ENCODE measurements at places on chromosomes 5 and 9. TPM values are rescaled to one million over a fixed set of nuclear protein-coding genes. Genes with fewer than 3 reads are reported as not detected.
A peak's percentile ranks its signal among the peaks of the same experiment; 100 is the strongest.

GRCh38 chr5:9775339-9775738, 145.2 kb upstream of the TAS2R1 start:
- no peaks in the 10 kb centered on the region for H3K36me3 ChIP-seq
- peaks cover 3% of the 10 kb centered on the region for H3K4me1 ChIP-seq
- H3K27ac ChIP-seq = no peak overlapping the region
- H3K27me3 ChIP-seq = no peaks in the 10 kb centered on the region
- no peak overlapping the region for H3K4me3 ChIP-seq

Gene TAF11L10
- not detected for total RNA-seq

DNA sequence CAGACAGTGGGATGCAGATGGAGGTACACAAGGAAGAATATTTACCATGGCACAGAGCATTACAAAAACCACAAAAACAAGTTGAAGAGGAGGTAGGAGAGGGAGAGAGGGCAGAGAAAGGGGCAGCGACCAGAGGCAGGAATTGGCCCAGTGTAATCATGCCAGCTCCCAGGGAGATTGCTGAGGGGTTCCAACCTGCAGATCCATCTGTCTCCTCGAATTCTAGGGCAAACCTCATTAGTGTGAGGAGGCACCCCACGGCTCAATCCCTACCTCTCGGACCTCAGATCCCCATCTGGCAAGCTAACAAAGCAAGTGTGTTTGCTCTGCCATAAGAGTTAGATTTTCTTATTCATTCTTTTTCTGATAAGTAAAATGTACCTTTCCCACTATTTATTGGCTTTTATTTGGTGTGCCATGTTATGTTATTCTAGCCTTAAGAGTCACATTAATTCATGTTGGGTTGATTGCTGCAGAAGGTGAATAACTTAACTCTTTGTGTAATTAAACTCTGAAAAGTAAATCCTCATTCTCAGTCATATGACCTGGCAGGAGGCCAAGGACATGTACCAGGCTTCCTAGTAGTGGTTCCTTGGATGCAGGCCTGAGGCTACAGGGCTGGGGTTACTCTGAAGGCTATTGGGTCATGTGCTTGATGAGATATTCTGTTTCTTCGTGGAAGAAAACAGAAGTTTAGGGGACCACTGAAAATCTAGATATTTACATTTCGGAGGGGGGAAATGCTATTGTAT, 315.2 kb upstream of the ATP10B start:
- H3K36me3 ChIP-seq = no peaks in the 10 kb centered on the region
- no peaks in the 10 kb centered on the region for H3K4me1 ChIP-seq
- H3K27me3 ChIP-seq = no peaks in the 10 kb centered on the region
- no peak for DNase-seq
- no peak overlapping the region for H3K27ac ChIP-seq

DNA sequence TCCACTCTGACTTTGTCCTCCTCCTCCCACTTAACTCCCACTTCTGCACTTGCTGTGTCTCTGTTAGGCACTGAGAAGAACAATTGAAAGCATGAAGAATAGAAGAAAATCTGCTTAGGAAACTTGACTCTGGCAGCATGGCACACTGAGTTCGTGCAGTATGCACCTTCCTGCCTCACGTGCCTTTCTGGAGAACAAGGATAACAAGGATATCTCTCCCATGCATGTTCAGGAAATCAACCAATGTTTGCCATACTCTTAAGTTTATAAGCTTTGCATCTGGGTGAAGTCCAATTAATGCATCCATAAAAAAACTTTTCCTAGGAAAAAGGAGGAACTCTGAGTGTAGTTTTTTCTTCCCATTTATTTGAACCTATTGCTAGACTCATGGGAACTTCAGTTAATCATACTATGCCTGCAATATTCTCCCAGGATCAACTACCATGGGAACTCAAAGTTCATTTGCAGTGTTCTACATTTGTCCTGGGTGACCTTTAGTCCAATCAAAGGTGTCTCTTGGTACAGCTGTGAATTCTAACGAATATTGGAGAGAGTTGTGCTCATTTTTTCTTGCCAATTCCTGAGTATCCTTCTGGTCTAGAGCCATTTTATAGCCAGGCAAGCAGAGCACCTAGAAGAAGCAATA, 227.0 kb downstream of the ENC1 start:
- no peaks in the 10 kb centered on the region for H3K4me1 ChIP-seq
- DNase-seq = no peak
- H3K27ac ChIP-seq = no peak overlapping the region
- H3K36me3 ChIP-seq = no peaks in the 10 kb centered on the region
- peaks cover 3% of the 10 kb centered on the region for H3K27me3 ChIP-seq
- no peak overlapping the region for H3K4me3 ChIP-seq

GRCh38 chr9:114174876-114175771, 19.8 kb downstream of the COL27A1 start:
- peak overlapping the region; percentile 74 for H3K27ac ChIP-seq
- DNase-seq = peak; percentile 56
- no peaks in the 10 kb centered on the region for H3K27me3 ChIP-seq
- H3K4me3 ChIP-seq = no peak overlapping the region
- H3K4me1 ChIP-seq = peaks cover 44% of the 10 kb centered on the region
- peaks cover 2% of the 10 kb centered on the region for H3K36me3 ChIP-seq

- no peaks in the 10 kb centered on the region for H3K4me1 ChIP-seq
- H3K36me3 ChIP-seq = no peaks in the 10 kb centered on the region
- no peaks in the 10 kb centered on the region for H3K27me3 ChIP-seq
- no peak for DNase-seq
- no peak overlapping the region for H3K27ac ChIP-seq
Measured at GRCh38 chr5:130975299-130975698, 189.8 kb downstream of the HINT1 start.

GRCh38 chr9:113222482-113222841, 1.1 kb downstream of the SLC31A1 start:
- H3K4me1 ChIP-seq = peaks cover 4% of the 10 kb centered on the region
- no peaks in the 10 kb centered on the region for H3K27me3 ChIP-seq
- DNase-seq = peak; percentile 43
- peak overlapping the region; percentile 87 for H3K27ac ChIP-seq
- H3K4me3 ChIP-seq = peak overlapping the region; percentile 96

DNA sequence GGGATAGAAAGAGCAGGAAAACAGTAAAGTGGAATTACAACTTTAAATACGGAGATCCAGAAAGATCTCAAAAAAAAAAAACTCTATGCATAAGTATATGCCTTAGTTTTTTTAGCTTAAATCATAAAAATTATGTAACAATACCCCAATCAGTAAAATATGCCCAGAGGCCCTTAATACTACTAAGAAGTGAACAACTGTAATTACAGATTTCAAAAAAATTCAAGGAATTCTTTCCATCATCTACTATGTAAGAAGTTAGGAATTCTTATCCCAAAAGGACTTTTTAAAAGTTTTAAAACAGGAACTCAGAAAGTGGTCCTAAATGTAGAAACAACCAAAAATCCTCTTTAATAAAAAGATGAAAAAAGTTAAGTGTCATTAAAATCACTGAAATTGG, 111.3 kb downstream of the SSBP2 start:
- H3K36me3 ChIP-seq = no peaks in the 10 kb centered on the region
- H3K4me1 ChIP-seq = peaks cover 3% of the 10 kb centered on the region
- no peak for DNase-seq
- no peak overlapping the region for H3K4me3 ChIP-seq
- H3K27ac ChIP-seq = peak overlapping the region; percentile 36

Gene DMXL1
- total RNA-seq = 59.5 TPM

DNA sequence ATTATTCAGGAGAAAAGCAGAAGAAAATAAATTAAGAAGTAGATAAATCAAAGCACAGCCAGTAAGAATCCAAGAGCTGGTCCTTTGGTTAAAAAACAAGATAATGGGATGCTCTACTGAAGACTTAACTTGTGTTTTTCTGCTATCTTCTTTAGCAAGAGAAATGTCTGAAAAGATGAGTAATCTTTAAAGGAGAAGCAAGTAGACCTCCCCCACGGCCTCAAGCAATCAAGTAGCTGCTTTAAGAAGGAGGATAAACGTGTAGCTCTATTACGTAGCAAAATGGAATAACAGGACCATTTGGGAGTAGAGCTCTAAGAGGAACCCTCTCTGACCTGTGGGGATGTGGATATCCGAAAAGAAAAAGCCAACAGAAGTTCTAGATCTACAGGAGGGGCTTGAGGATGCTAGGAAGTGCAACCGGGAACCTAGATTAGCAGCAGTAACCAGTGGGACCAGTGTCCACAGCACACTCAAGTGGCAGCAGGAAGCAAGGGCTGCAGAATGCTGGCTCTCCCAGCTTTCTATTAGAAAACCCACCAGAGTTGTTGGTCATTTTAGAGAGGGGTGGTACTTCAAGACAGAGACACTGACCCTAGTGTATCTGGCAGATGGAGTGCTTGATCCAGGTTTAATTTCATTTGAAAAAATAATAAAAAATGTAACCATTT, 185.4 kb downstream of the GABBR2 start:
- peak; percentile 25 for DNase-seq
- no peak overlapping the region for H3K4me3 ChIP-seq
- no peaks in the 10 kb centered on the region for H3K36me3 ChIP-seq
- no peaks in the 10 kb centered on the region for H3K4me1 ChIP-seq
- H3K27me3 ChIP-seq = no peaks in the 10 kb centered on the region

GRCh38 chr5:141771031-141771430, 89.0 kb upstream of the ARAP3 start:
- no peak overlapping the region for H3K27ac ChIP-seq
- H3K36me3 ChIP-seq = no peaks in the 10 kb centered on the region
- no peak overlapping the region for H3K4me3 ChIP-seq
- no peak for DNase-seq
- H3K27me3 ChIP-seq = peaks cover 7% of the 10 kb centered on the region

Gene APBA1
- 8.8 TPM for total RNA-seq

DNA sequence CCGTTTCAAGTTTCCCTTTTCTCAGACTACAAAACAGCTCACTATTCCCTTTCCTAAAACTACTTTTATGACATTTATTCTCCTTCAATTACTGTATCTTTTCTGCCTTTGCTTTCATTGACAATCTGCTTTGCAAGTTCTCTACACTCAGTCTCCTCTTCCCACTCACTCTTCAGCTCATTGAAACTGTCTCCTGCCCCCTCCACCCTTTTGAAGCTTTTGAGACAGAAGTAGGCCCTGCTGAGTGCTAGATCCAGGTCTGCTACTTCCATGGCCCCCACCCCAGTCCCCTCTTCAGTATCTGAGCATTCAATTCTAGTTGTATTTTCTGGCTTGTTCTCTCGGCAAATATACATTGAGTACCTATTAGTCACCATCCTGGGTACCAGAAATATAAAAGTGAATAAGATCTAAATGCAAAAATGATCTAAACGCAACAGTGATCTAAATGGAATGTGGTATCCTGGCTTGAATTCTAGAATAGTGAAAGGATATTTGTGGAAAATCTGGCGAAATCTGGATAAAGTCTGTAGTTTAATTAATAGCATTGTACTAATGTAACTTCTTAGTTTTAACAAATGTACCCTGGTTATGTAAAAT, 58.4 kb downstream of the OR2K2 start:
- no peak overlapping the region for H3K4me3 ChIP-seq
- H3K27ac ChIP-seq = no peak overlapping the region
- no peaks in the 10 kb centered on the region for H3K36me3 ChIP-seq

DNA sequence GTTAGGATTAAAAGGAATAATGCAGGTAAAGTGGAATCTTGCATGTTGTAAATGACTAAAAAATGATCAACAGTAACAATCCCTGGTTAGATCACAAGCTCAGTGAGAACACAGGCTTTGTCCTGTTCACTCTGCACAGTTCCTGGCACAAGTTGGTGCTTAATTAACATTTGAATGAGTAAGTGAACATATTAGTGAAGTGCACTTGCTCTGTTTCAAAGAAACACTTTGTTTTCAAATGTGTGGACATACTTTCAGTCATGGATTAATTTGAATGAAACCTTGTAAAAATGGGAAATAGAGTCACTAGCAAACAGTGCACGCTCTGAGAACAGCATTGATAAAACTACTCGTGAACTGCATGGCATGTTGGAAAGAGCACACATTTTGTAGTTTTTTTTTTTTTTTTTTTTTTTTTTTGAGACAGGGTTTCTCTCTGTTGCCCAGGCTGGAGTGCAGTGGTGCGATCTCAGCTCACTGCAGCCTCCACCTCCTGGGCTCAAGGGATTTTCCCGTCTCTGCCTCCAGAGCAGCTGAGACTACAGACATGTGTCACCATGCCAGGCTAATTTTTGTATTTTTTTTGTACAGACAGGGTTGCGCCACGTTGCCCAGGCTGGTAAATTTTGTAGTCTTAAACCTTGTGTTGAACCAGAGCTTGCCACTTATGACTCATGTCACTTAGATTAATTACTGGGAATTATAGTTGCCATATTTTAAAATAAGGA, 159.9 kb downstream of the LURAP1L start:
- no peak overlapping the region for H3K4me3 ChIP-seq
- peaks cover 6% of the 10 kb centered on the region for H3K4me1 ChIP-seq
- no peaks in the 10 kb centered on the region for H3K27me3 ChIP-seq
- H3K36me3 ChIP-seq = no peaks in the 10 kb centered on the region
- no peak overlapping the region for H3K27ac ChIP-seq
- DNase-seq = no peak

DNA sequence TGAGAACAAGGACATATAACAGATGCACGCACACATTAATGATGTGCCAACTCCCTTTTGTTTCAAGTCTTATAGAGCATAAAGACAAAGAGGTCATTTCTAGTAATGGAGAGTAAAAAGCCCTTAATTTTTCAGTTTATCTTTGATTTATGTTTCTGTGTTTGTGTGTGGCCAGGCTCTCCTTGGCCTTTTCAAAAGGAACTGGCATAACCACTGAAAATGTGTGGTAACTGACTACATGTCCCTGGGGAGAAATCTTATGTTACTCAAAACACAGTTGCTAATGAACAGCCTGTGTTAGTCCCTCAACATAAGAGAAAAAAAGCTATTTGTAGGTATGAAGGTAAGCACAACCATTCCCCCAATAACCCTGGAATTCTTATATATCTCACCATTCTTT, 47.6 kb upstream of the SHOC1 start:
- H3K36me3 ChIP-seq = no peaks in the 10 kb centered on the region
- H3K4me3 ChIP-seq = no peak overlapping the region
- no peaks in the 10 kb centered on the region for H3K27me3 ChIP-seq
- peaks cover 8% of the 10 kb centered on the region for H3K4me1 ChIP-seq

DNA sequence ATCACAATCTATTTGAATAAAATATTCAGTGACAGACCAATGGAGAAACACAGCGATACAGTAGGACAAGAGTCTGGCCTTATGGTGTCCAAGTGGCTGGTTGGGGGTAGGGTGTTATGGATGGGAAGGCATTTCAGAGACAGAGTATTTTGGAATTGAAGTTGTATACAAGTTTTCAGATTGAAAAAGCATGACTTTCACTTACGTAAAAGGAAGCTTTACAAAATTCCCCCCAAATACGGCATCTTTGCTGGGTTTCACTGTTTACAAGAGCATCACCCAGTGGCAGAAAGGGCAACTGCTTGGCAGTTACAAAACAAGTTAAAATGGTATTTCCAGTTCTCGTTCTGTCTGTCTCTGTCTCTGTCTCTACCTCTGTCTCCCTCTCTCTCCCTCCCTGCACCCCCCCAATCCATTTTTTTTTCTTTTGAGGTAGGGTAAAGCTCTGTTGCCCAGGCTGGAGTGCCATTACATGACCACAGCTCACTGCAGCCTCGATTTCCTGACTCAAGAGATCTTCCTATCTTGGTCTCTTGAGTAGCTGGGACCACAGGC, 86.2 kb downstream of the PTPN3 start:
- no peak overlapping the region for H3K27ac ChIP-seq
- H3K4me1 ChIP-seq = peaks cover 2% of the 10 kb centered on the region
- no peaks in the 10 kb centered on the region for H3K36me3 ChIP-seq
- peak; percentile 81 for DNase-seq

Gene MEF2C
- 12.2 TPM for total RNA-seq
